ENCODE measurements at places on chromosomes 12 and 14.

GRCh38 chr14:20617138-20618003 lies 24.1 kb downstream of the OR6S1 start:
- no peak for DNase-seq

DNA sequence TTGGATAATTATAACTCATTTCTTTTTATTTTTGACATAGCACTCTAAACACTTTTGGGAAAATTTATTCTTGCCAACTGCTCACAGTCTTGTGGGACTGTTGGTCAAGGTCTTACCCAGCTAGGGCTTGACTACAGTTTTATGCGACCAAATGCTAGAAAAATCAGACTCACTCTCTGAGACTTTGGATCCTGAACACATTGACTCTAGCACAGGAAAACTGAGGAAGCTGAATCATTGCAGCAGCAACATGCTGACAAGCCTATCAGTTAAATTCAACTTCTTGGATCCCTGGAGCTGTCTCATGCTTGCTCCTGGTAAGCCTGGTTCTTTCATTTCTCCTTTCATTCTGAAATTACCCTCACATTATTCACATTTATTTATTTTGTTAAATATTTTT lies 120.7 kb upstream of the TMTC2 start:
- DNase-seq = no peak

DNA sequence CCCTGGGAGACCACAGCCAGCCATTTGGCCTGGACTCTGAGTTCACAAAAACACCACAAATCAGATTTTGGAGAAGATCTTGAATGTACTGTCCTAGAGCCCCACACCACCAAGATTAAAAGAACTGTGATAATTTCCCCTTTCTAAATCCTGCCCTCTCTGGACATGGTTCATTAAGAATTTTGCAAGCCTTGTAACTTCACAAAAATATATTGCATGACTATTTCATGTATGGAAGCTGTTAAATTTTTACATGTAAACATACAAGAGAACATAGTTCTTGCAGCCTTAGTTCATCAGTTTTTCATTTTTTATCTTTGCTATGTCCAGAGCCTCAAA lies 97.0 kb downstream of the SCARB1 start:
- DNase-seq = no peak

DNA sequence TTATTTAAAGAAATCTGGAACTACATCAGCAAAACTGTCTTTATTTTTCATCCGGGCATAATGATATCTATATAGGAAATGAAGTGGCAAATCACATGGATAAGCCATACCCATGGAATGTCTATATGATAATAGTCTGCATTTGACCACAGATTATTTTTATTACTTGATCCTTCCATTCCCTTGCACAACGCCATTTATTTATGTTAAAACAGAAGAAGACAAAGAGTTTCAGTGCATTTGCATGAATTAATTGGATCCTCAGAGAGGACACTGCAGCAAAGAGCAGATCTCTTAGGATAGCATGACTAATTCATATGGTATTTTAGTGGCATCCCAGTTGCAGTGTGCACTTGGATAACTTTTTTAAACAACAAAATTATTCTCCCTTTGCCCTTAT lies 345.0 kb downstream of the CCDC91 start:
- DNase-seq = no peak

- no peak for DNase-seq
Observed at GRCh38 chr12:13670285-13670866, 311.0 kb downstream of the GRIN2B start.

DNA sequence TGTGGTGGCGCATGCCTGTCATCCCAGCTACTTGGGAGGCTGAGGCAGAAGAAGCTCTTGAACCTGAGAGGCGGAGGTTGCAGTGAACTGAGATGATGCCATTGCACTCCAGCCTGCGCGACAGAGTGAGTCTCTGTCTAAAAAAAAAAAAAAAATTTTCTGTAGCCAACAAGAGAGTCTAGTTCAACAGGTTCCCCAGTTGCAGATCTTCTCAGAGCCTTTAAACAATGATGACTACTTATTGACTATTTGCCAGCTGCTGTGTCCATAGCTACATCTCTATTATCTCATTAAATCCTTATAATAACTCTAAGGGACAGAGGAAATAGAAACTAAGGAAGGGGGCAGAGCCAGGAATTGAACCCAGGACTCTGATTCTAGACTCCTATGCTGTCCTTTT lies 15.2 kb upstream of the MYL2 start:
- no peak for DNase-seq

GRCh38 chr12:11657511-11657910 lies 8.0 kb downstream of the ETV6 start:
- DNase-seq = no peak

DNA sequence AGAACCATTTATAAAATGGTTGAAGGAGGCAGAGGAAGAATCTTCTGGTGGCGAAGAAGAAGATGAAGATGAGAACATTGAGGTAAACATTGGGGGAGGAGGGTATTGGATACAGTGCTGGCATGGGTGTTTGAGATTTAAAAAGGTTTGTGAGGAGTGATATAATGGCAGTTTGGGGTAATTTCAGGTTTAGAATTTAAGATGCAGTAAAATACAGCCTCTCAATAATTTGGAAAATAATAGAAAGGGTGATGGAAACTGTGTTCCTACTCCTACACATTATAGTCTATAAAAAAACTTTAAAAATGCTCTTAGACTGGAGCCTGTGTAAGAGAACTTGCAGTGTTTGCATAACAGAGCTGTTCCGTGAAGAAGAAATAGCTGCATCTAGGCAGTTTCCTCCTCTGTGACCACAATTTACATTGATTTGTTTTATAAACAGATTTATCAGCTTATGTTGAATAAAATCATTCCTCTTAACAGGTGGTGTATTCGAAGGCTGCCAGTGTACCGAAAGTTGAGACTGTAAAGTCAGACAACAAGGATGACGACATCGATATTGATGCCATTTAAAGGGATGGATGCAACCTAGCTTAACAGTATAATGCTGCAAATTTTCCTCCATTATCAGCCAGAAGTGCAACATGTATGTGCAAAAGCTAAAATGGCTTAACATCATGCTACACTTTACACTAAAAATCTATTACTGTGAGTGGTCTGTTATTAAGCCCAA lies 6.6 kb downstream of the EIF5 start:
- no peak for DNase-seq

- DNase-seq = no peak
Observed at GRCh38 chr12:118358612-118359540, 13.8 kb downstream of the TAOK3 start.

GRCh38 chr14:29220072-29220471 lies 453.5 kb downstream of the FOXG1 start:
- DNase-seq = no peak

DNA sequence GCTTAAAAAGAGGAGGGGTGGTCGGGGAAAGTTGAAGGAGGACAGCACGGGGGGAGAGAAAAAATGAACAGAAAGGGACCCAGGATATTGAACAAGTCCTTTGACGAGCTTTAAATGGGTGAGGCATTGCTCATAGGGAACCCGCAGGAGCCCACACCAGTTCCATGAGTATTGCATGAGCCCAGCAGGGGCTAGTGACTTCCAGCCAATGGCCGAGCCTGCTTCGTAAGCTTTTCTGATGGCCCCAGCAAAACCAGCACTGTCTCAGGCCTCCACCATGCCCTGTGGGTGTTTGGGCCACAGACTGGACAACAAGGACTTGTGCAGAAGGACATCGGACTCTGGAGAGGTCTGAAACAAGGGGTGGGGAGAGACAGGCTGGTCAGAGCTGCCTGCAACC lies 109.5 kb downstream of the ZFP36L1 start:
- no peak for DNase-seq

DNA sequence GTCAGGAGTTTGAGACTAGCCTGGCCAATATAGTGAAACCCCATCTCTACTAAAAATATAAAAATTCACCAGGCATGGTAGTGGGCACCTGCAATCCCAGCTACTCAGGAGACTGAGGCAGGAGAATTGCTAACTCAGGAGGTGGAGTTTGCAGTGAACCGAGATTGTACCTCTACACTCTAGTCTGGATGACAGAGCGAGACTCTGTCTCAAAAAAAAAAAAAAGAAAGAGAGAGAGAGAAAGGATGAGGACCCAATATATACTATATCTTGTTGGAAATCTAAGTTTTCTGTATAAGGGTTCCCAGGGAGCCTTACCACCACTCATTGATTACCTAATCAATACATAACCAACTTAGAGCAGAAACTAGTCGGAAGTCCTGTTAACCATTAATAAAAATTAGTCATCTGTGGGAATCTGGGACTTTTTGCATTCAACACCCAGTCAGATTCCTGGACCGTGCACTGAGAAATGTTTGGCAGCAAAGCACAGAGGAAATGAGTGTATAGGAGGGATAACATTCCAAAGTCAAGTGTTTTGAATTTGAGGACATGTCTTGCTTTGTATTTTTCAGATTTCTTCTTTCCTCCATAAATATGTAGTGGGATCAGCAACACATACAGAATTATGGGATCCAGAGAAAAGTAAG lies 44.8 kb upstream of the NR2C1 start:
- DNase-seq = no peak

GRCh38 chr12:1474574-1475153 lies 119.7 kb downstream of the FBXL14 start:
- no peak for DNase-seq

- no peak for DNase-seq
Observed at GRCh38 chr12:68972595-68972994, 39.6 kb upstream of the CPM start.

DNA sequence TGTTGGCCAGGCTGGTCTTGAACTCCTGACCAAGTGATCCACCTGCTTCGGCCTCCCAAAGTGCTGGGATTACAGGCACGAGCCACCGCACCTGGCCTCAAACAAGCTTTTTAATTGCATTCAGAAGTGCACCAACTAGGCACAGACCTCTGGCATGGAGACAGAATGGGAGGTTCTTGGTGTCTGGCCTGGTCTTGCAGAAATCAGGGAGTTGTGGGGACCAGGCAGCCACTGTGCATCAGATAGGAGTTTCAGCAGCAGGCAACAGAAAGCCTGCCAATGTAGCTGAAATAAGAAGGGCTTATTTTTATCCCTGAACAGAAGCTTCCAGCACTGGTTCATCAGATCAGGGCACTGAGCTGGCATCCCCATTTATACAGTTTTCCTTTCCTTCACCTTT lies 22.2 kb upstream of the TCL1B start:
- no peak for DNase-seq

DNA sequence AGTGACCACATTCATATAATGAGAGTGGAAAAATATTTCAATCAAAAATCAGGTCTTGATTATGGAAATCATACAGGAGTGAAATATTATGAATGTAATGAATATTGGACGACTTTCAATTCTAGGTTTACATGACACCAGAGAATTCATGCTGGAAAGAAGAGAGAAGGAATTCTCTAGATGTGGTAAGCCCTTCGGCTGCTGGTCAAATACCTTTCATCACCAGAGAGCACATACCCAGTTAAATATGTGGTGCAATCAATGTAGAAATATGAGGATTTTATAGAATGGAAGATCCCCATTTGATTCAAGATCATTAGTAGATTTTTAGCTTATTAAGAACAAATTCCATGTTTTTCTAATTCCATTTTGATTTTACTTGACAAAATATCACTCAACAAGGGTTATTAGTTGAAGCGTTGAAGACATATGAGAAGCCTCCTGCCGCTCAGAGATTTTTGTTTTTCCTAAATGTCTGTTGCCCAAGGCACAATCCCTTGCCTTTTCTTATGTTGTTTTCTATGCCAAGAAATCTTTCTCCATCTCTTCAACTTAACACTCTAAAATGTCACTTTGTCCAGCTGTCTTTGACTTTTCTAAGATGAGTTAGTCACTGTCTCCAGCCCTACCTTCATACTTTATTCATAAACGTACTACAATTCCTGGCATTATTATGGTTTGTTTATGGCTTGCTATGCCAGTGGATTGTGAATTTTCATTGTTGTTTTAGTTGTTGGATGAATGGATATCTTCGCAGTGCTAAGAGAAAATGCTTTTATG lies 72.8 kb upstream of the ZDHHC17 start:
- no peak for DNase-seq

- DNase-seq = no peak
Observed at GRCh38 chr12:62530596-62530995, 64.0 kb downstream of the MON2 start.

GRCh38 chr12:65925626-65926025 lies 101.3 kb downstream of the HMGA2 start:
- DNase-seq = no peak

DNA sequence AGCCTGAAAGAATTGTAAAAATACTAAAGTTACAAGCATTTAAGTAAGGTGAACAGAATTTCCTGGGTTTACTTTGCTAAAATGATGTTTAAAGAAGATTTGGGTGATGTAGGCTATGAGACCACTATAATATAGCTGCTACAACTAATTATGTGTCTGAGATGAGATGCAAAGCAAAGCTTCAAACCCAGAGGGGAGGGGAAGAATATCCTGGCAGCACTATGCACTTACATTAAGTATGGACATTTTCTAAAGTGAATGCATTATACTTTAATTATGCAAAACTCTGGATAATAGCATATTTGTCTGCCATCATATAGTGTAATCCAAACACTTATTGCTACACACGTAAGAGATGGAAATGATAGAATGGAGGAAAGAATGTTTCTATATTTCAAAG lies 1003.7 kb downstream of the GALC start:
- DNase-seq = no peak

DNA sequence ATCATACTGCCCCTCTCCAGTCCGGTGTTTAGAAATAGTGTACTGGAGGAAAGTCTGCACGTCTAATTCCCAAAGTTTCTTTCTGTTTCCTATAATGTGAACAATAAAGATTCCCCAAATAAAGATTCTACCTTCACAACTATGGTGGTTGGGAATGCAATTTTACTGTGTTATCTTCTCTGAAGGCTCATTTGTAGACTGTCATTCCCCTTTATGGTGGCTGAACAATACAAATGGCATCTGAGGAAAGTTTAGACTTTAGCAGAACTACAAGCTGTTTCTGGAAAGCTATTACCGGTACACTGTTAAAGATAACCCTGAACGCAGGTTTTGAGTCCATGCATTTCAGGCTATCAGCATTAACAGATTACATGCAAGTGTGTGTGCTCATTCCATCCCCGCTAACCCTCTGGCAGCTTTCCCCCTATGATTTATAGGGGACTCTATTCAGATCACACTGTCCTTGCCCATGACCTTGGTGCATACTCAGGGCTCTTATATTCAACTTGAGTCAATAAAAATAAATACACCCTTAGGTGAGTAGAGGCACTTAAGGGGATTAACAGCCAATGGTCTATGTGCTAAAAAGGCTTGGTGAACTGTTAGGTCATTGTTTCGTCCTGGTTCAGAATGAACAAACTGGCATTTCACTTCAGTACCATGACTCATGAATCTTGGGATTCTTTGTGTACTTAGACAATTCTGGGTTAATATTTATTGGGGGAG lies 60.7 kb upstream of the PYGL start:
- no peak for DNase-seq

- no peak for DNase-seq
Observed at GRCh38 chr14:91397965-91398591, 19.5 kb downstream of the CCDC88C start.
